ENCODE measurements at places on chromosomes 3 and 15.

DNA sequence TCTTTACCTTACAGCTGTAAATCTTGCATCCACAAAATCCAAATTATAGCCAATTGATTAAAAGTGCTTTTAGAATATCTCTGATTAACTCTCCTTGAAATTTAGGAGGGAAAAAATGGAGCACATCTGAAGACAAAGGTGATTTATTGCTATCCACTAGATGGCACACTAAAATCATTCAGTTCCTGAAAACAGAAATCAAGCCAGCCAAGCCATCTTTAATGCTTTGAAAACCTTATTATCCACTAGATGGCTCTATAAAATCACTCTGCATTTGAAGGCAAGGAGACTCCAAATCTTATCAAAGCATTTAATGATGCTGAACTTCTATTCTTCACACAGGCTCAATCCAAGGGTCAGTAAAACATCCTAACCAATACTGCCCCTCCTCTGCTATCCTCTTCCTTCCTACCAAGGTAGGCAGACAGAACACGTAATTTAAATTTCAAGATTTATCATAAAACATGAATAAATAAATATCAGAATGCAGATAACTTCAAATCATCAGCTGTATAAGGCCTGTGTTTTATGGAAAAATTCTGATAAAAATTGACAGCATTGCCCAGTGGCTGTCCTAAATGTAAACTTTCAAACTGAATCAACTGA, 48.4 kb downstream of the GOLIM4 start:
- DNase-seq, result peak; percentile 54

DNA sequence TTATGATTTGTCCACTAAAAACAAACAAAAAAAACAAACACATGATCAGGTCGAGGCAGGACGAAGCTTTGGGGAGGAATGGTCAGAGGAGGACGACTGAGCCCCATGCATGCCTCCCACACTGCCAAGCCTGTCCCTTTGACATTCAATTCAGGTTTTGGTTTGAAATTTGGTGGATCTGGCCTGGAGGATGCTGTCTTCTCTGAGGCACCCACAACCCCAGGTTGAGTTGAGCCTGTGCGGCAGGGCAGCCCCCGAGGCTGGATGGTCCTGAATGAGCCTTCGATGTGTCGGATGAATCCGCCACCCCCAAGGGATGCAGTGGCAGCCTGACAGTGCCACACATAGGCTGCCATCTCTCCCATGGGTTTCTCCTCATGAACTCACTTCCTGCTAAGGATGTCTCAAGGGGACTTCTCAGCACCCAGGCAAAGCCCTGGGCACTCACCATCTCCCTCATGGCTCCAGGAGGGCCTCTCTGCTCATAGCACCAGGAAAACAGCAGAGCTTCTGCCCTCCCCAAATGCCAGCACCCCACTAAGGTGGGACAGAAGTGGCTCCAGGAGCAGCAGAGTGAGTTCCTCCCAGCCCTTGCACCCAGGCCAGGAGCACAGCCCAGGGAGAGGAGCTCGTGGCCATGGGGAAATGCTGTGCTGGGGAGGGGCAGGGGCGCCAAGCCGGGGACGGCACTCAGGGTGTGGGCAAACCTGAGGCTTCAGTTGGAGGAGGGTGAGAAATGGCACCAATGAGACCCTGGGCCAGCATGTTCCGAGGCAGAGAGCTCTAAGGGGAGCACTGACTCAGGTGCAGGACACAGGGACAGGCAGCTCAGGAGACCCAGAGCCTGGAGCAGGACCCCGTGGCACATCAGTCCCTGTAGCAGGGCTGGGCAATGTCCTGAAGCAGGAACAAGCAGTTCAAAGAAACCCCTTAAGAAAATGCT, 18.5 kb downstream of the PRR23E start:
- no peak for DNase-seq

DNA sequence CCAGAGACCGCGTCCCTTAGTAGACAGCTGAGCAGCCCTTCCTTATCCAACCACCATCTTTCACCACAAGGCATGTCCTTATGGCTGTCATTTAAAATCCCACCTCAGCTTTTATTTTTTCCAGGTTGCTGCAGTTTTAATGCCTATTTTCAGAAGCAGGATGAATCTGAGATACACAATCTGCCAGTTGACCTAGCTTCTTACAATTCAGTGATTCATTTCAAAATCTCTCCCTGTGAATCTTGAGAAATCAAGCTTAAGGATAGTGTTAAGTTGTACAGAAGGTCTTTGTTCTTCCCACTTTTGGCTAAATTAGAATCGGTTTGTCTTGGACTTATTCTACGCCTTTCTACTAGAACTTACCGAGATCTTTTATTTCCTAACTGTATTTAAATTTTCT, 522.3 kb upstream of the CFAP20DC start:
- DNase-seq, result no peak

GRCh38 chr3:177835008-177835407, 637.7 kb upstream of the TBL1XR1 start:
- DNase-seq, result no peak

DNA sequence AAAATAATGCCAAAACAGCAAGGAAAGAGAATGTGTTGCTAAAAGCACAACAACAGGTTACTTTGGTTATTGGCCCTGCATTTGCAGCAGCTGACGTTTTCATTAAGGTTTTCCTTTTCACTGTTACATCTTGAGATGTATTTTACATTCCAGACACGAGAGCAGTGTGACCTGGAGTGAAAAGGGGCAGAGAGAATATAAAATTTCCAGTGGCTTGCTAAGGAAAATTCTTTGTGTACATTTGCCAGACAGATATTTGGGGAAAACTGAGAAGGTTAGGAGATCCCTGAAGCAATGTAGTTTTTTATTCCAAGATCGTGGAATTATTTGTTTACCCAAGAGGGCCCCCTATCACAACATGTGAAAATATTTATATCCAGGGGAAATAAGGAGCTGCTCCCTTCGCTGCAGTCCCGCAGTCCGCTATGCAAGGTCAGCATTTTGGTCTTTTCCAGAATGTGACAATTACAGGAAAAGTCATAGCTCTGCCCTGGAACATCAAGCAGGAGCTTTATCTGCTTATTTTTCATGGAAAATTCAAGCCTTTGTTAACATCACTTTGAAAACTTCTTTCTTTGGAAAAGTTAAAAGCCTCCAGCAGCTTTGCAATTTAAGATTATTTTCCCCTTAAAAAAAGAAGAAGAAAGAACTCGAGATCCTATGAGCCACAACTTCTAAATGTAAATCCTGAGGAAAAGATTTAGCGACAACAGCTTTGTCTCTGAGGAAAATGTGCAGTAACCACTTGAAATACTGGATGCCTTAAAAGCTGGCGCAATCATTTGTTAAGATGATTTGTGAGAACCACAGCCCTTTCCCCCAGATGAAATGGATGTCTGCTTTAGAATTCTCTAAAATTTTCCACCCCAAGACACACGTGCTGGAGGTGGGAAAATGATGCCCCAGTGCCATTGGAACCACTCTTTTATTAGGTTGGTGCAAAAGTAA, 256.4 kb upstream of the TPM1 start:
- DNase-seq, result no peak

DNA sequence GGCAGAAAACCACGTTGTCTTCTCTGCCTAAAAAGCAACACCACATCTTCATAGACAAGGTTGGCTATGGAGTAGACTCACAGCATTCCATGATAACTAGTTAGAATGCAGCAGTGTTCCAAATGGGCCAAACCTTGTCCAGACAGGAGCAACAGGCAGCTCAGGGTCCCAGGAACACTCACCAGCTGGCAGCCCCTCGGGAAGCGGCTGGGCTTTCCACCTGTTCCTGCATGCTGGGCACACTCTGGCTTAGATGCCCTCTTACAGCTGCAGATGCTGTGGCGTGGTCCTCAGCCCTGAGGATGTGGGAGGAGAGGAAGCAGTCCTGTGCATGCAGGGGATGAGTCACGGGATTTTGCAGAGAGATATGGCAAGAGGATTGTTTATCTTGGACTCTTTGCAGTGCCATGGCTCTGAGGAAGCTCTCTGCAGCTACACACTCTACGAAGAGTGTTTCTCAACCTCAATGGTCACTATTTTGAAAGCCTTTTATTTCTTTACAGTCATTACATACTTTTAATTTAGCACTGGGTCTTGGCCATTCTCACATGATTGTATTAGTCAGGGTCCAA, 11.3 kb downstream of the NRROS start:
- DNase-seq, result peak; percentile 85

DNA sequence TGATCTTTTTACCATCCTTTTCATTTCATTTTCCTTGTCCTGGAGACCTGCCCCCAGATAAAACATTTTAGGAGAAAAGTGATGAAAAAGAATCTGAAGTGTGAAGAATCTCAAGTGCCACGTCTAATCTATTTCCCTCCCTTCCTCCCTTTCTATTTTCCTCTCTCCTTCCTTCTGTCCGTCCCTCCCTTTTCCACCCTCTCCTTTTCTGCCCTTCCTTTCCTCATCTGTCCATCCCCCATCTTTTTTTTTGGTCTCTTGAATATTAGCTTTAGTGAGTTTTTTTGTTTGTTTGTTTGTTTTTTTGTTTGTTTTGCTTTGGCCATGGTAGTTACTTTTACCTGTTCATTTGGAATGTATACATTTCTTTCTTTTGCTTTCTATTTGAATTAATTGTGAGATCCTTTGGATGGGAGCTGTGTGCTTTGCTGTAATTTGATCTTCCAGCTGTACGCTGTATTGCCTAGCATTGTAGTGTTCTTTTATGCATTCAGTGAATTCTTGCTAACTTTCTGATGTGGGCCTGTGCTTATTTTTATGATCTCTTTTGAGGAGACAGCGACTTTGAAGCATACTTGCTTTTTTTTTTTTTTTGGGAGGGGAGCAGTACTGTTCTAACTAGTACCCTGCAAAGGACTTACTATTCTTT, 19.2 kb downstream of the CDIN1 start:
- DNase-seq, result no peak

- DNase-seq, result no peak
Measured at GRCh38 chr15:90531147-90531546, 1.4 kb downstream of the CRTC3 start.

DNA sequence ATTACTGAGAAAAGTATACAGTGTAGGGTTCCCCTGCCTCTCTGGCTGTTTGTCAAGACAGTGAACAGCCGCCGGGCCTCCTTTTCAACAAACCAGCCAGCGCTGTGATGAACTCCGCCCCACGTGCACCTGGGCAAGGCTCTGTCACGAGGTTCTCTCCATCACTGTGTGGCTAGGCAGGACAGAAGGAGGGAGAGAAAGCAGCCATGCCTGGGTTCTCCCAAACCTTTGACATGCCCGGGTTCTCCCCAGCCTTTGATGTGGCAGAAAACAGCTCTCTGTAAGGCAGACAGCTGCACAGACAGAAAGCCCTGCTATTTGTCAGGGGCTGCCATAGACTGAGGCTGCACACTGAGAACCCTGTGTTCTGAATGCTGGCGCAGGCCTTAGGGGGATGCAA, 101.4 kb upstream of the TRPM1 start:
- no peak for DNase-seq

- DNase-seq, result no peak
Measured at GRCh38 chr3:127487196-127487595, 103.3 kb downstream of the TPRA1 start.

DNA sequence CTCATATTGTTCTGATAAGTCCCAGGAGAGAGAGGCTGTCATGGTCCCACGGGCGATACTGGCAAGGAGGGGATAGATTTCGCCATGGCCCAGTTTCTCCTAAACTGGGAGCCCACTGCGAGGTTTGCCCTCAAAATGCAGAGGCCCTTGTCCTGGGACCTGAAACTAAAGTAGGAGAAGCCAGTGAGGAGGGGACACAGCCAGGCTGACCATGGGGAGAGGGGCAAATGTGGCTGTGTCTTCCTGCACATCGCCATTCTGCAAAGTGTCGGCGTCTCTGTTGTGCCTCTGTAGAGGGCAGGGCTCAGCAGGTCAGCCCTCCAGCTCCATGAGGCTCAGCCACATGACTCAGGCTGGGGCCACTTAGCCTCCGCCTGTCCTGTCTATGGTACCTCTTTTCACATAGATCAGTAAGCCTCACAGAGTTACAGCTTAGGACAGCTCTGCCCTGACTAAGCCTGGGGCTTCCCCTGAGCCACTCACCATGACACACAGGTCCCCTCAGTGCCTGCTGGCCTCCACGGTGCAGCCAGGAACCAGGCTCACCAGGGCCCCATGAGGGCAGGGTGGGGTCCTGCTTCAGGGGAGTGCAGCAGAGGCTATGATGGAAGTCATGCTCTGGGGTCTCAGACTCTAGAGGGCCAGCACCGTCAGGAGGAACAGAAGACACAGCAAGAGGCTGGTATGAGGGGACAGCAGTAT, 28.6 kb upstream of the PLXNA1 start:
- DNase-seq, result no peak

DNA sequence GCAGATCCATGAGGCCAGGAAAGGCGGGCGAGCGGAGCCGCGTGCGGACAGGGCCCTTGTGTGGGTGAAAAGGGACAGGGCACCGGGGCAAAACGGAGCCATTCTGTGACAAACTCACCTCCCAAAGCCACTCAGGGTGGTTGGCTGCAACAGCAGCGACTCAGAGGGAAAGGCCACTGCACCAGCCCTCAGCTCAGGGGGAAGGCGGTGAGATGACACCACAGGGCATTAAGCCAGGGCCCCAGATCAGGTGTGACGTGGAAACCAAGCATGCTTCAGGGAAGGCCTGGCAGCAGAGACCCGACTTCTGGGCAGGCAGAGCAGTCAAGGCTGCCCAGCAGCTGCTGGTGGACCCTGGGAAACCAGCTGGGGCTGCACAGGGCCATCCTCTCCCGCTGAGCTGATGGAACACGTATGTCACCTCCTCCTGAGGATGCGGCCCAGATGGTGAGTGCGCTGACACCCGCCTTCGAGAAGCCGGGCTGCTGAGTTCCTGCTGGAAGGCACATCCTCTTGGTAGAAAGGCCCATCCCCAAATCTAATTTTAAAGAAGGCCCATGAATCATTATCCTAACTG, 82.3 kb downstream of the CHSY1 start:
- no peak for DNase-seq

GRCh38 chr15:98899272-98900021, 108.1 kb downstream of the PGPEP1L start:
- DNase-seq, result no peak

DNA sequence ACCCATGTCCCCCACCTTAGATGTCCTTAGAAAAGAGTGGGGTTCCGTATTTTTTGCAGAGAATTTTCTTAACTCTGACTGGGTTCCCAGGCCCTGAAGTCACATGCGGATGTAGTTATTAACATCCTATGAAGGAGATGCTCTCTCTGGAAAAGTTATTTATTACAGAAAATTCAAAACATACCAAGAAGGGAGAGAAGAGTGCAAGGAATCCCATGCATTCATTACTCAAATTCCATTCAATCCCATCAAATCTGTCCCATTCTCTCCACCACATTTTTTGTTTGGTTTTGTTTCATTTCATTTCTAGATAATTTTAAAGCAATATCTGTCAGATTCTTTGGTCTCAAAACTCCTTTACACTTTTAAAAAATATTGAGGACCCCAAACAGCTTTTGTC, 34.3 kb upstream of the ANKRD34C start:
- DNase-seq, result no peak

DNA sequence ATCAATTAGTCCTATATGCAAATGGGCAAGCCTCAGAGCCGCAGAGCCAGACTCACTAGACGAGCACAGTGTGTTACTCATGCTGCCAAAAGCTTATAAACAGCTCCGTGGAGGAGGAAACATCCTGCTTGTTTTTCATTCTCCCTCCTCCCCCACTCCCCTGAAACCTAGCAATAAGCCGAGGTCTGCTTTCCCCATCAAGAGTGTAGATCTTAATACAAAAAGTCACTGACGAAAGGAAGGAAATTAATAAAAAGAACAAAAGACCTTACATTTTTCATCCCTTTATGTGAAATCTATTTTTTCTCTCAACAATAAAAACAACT, 88.5 kb downstream of the XXYLT1 start:
- peak; percentile 78 for DNase-seq

Measured in K562 (cell line).